Activated effector memory CD4-positive, alpha-beta T cell treated with Interleukin-2 at 50 U/mL for 16 hours (primary cell): ENCODE measurements at places on chromosomes 4 and X.

- DNase-seq, result no peak
These were observed 73.8 kb downstream of the CRLF2 start for GRCh38 chrX:1138476-1139184.

GRCh38 chrX:12052109-12052508 lies 86.2 kb upstream of the FRMPD4 start:
- no peak for DNase-seq

DNA sequence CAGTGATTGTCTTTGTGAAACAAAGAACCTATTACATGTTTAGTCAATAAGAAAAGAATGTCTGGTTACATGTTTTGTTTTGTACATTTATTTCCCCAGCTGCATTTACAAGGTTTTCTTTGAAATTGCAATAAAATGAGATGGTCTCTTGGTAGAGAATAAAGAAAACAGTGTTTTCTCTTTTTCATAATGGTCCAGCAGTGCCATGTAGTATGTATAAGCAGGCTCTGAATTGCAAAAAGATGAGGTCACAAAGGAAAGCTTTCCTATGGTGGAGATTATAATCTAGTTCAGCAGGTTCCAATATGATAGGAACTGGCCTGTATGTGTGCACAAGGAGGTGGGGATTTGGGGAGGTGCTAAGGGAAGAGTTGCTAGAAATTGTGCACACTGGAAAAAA lies 1417.3 kb downstream of the STIM2 start:
- no peak for DNase-seq

DNA sequence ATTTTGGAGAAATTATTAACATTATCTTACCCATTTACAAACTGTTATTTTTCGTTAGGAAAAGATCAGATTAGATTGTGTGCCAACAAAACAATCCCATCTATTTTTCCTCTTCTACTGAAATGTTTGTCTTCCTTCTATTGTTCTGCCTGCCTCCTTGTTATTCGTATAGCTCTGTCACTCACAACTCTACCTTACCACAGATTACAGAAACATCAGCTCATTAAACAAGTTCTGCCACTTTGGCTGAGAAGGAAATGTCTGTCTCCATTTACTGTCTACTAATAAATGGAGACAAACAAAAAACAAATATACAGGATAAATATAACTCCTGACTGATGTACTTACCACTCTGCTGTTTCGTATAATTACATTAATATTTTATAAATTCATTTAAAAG lies 211.4 kb downstream of the ENOX2 start:
- no peak for DNase-seq

- DNase-seq, result no peak
These were observed 292.9 kb downstream of the ADGRL3 start for GRCh38 chr4:61493041-61493440.

DNA sequence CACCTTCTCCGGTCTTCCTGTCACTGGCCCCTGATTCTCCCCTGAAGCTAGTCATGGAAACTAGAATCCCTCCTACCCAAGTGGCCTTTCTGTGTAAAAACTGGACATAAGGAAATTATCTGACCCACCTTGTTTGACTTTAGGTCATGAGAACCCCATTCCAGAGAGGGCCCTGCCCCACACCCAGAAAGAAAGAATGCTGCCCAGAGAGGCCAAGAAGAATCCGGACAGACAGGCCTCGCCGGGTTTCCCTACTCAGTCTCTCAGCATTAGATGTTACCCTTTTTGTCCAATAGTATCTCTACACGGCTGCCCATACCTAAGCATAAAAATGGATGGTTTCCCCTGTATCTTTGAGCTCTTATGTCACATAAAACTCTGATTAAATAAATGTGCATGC lies 83.3 kb upstream of the HELT start:
- DNase-seq, result no peak

DNA sequence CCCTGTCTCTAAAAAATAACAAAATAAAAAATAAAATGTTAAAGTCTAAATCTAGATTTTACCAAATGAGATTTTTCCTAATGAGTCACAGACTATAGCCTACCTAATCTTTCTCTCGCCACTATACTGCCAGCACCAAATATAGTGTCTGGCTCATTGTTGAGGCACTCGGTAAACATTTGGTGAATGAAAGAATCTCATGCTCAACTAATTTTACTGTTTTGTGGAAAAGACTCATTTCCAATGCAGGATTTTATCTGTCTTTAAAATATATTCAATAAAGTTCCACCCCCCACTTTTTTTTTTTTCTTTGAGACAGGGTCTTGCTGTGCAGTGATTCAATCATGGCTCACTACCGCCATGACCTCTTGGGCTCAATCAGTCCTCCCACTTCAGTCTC lies 71.5 kb downstream of the PLS3 start:
- no peak for DNase-seq

- DNase-seq, result no peak
These were observed 90.8 kb upstream of the NPFFR2 start for GRCh38 chr4:71941001-71941400.

DNA sequence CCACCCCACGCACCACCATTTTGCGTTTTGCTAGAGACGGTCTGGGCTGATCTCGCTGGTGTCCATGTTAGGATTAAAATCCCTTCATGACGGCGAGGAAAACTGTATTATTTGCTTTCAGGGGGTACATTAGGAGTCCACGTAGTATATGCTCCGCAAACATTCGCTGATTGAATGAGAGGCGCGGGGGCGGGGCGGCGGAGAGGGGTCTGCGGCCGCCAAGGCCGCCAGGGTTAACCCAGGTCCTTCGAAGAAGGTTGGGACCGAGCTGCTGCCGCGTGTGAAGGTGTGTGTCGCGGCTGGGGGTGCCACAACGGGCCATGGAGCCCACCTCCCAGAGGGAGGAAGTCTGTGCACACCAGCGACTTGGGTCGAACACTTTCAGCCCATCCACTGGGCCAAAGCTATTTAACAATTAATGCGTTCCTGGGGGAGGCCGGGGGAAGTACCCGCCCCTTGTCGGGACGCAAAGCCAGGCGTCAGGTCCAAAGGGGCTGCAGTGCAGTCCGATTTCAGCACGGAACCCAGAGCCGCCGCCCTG lies 6.4 kb upstream of the PITX2 start:
- DNase-seq, result no peak

GRCh38 chrX:139192386-139192961 lies 338.1 kb upstream of the F9 start:
- DNase-seq, result no peak

GRCh38 chr4:159065513-159066240 lies 37.2 kb upstream of the RAPGEF2 start:
- DNase-seq, result no peak

GRCh38 chr4:72942565-72942964 lies 127.0 kb downstream of the COX18 start:
- DNase-seq, result no peak

DNA sequence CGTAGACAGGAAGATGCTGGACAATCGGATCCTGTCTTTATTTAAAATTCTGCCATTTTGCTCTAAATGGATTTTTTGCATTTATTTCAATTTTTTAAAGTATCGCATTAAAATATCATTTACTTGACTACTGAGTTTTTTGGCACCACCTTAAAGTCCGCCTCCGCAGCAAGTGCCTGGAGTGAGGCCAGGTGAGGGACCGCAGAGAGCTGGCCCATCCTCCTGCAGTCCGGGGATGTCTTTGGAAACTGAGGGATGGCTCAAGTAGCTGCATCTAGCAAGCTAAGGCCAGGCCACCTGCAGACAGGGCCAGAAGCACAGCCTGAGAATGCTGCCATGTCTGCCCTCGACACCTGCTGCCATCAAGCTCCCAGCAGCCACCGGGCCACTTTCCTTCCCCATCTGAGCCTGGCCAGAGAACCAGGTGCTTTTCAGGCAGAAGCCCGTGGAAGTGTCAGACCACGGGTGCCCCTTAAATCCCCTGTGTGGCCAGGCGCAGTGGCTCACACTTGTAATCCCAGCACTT lies 69.6 kb downstream of the ABLIM2 start:
- DNase-seq, result no peak

- no peak for DNase-seq
These were observed 21.8 kb upstream of the CTSO start for GRCh38 chr4:155975511-155975910.

DNA sequence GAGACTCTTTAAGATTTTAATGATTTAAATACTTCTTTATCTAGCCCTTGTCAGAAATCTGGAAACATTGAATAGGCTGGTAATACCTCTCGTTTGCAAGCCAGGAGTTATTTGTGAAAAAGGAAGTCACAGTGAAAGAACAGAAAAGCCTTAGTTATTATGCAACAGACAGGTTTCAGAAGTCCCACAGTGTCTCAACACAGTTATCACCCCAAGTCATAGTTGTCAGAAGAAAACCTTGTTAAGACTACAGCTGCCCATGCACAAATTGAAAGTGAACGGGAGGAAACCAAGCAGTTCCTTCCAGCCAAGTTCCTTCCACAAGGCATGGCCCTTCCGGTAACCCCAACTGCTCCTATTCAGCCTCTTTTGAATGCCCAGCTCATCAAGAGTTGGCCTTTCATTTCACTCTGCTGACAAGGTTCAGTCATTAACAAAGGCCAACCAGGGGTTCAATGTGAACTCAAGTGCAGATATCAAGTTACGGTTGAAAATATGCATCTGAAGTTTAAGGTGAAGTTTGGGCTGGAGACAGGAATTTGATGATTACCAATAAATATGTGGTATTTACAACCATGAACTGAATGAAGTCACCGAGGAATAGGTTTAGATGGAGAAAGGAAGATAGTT lies 15.6 kb downstream of the ALPK1 start:
- no peak for DNase-seq

DNA sequence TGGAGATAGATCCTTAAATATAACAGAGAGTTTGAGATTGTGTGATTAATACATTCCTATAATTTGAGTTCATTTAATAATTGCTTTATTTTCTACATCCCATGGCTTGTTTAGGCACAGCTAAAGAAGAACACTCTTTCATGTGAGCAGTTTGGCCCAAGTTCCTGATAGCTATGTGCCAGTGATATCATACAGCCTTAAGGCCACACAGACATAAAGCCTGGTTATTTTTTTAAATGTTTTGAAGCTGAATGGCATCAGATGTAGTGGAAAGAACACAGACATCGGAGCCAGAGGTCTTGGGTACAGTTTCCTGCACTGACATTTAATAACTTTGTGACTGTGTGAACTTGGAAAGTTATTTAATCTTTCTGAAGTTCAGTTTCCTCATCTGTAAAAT lies 7.0 kb upstream of the NDNF start:
- no peak for DNase-seq
